ENCODE measurements at places on chromosomes 1 and 21.

GRCh38 chr1:211241071-211241470 lies 18.1 kb upstream of the RCOR3 start:
- DNase-seq: no peak

- no peak for DNase-seq
Measured at GRCh38 chr1:14615549-14616218, 17.2 kb downstream of the KAZN start.

GRCh38 chr1:112247036-112247597 lies 148.9 kb upstream of the CTTNBP2NL start:
- DNase-seq: no peak

- DNase-seq: no peak
Measured at GRCh38 chr21:45312296-45312695, 24.6 kb upstream of the POFUT2 start.

DNA sequence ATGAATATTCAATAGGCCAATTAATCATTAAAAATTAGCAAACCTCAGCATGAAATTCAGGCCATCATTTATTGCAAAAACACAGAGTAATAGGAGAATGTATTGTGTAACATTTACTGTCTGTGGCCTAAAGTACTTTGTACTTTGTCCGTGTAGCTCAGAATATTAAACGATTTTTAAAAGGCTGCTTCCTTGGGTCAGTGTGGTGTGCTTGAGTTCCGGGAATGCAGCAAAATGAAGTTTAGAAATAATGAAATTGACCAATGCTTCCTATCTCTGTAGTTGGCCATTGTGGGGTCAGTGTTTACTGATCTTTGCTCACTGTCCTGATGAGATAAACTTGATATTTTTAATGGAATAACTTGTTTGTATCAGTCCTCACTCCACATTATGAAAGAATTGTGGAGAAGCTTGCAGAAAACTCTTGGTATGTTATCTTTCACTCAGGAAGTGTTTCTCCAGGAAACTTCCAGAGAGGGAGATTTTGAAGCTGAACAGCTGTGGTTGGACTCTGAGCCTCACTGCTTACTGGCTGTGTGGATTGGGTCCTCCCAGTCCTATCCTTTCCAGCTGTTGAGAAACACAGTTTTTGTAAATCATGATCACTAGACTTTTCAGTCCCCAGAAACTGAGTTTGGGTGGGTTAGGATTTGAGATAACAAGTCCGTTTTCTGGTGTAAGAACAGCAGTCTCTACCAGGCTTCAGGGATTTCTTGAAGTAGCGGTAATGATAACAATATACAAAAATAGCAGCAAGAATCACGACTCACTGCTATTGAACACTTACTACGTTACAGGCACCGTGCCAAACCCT lies 19.2 kb upstream of the MTARC1 start:
- no peak for DNase-seq

GRCh38 chr1:27349784-27350662 lies 8.2 kb downstream of the SYTL1 start:
- no peak for DNase-seq

- DNase-seq: no peak
Measured at GRCh38 chr1:75969550-75969949, 37.3 kb upstream of the ASB17 start.

All from activated T-helper 1 cell treated with anti-CD3 and anti-CD28 coated beads, Interleukin-12 subunit alpha, Interleukin-12 subunit beta, Interleukin-2, Interleukin-4 antibody, amounts not matched to agents 30 ng/mL and 10 ng/mL and 1 ng/mL, durations not matched to agents 14 hours and 24 hours and 36 hours (primary cell).